ENCODE measurements at places on chromosomes 1 and 21.

DNA sequence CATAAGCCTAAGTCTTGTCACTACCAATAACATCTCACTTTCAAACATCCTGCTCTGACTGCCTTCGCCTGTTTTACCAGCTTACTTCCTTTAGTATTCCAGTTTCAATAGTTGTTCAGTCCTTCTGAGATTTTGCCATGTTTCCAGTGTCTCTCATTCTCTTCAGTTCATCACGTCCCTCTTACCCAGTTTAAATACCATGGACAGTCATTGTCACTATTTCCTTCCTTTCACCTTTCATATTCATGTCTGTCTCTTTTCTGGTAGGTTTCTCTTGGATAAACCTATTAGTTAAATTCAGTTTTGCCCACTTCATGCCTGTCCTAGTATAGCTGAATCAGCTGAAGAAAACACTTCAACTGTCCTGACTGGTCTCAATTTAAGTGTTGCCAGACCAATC, 5.9 kb downstream of the ATF6 start:
- DNase-seq, result no peak

GRCh38 chr1:151668090-151668489, 48.5 kb downstream of the CELF3 start:
- DNase-seq, result no peak

DNA sequence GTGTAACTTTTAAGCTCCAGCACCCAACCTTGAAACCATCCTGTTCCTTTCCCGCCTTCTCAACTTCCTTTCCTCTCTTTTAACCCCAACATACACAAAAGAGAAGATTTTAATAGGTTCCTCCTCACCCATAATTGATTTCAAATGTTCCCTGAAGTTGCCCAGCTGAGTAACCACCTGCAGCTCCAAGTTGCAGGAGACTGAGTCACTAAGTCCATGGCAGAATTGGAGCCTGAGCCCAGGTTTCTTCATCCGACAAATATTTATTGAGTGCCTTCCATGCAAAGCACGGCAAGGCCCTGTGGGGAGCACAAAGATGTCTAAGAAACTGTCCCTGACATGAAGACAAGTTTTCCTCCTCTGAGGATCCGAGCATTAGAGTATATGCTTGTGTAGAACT, 97.7 kb downstream of the PAPPA2 start:
- DNase-seq, result no peak

DNA sequence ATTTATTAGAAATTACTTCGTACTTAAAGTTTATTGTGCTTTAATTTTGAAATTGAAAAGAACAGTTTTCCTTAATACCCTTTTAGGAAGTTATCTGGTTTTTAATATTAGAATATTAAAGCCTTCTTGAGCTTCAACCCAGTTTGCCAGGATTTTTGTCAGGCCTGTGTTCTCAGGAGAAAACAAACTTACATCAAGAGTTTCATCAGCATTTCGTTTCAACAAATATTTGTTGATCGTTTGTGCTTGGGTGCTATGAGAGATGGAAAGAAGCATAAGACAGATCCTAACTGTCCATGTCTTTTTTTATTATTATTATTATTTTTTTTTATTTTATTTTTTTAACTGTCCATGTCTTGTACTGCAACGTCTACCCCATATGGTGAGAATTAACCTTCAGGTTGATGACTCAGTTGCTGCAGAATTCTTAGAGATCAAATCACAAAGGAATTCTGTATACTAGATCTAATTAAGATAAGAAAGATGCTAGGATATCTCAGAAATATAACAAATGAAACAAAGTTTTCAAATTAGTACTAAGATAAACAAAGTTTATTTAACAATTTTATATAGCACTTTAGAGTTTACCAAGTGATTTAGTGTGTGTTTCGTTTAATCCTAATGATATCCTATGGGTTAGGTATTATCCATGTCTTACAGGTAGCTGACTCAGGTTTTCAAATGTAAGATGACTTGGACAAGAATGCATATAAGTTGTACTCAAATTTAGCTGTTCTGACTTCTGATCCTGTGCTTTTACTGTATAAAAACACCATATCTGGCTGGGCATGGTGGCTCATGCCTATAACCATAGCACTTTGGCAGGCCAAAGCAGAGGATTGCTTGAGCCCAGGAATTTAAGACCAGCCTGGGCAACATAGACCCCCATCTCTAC, 14.3 kb downstream of the FBXO28 start:
- DNase-seq, result no peak

- no peak for DNase-seq
These were observed 73.3 kb downstream of the NVL start for GRCh38 chr1:224256640-224257039.

Data from NCI-H82 (cell line).